ENCODE measurements at places on chromosomes 1 and 21. TPM values are rescaled to one million over a fixed set of nuclear protein-coding genes. Genes with fewer than 3 reads are reported as not detected.

CDK11B gene
- total RNA-seq, result 9.4 TPM

DNA sequence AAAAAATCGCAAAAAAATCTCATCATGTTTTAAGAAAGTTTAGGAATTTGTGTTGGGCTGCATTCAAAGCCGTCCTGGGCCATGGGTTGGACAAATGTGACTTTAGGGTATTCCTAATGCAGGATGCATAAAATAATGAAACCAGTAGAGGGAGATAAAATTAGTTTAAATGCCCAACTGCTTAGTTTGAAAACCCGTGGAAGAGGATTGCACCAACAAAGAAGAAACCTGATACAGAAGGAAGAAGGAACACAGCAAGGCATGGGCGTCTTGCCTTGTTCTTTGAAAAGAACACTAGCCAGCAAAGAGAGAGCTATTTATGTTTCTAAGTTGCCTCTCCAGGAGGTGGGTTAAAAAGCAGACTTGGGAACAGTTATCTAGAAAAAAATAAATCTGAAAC is 37.9 kb downstream of the WDR3 start:
- H3K27me3 ChIP-seq, result no peaks in the 10 kb centered on the region
- peaks cover 5% of the 10 kb centered on the region for H3K36me3 ChIP-seq
- peaks cover 5% of the 10 kb centered on the region for H3K4me1 ChIP-seq

GRCh38 chr1:53629101-53629691 is 109.8 kb downstream of the GLIS1 start:
- H3K27me3 ChIP-seq, result peaks cover 8% of the 10 kb centered on the region
- H3K4me3 ChIP-seq, result no peak overlapping the region
- no peak overlapping the region for H3K27ac ChIP-seq
- DNase-seq, result peak; percentile 9
- H3K36me3 ChIP-seq, result no peaks in the 10 kb centered on the region

GRCh38 chr21:20970691-20971090 is 27.5 kb upstream of the NCAM2 start:
- H3K4me3 ChIP-seq, result no peak overlapping the region
- peak; percentile 57 for DNase-seq
- no peaks in the 10 kb centered on the region for H3K4me1 ChIP-seq
- H3K27ac ChIP-seq, result no peak overlapping the region
- no peaks in the 10 kb centered on the region for H3K27me3 ChIP-seq
- no peaks in the 10 kb centered on the region for H3K36me3 ChIP-seq

DNA sequence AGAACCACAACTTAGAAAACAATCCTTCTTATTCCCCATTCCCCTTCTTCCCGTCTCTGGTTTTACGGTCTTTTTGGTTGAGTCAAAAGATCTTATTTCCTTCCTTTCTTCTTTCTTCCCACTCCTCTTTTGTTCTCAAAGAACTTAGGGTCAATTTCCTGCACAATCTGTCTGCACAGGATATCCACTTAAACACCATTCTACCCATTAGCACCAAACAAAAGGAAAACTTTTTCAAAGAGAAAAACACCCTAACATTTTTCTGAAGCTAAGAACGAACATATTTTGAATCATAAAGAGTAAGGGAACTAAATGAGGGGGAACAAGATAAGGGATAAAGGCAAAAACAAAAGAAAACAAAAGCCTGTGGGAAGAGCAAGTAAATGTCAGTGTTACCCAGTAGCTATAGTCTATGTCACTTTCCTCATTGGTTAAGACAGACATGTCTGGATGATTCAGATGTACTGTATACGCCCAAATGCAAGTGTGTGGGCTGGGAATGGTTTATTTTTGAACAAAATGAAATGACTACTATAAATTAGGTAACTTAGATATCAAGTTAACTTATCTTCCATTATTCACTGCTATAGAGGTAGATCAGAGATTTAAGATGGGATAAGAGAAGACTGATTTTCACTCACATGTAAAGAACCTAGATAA is 59.9 kb downstream of the TOR3A start:
- H3K27me3 ChIP-seq, result no peaks in the 10 kb centered on the region
- peak overlapping the region; percentile 69 for H3K27ac ChIP-seq
- H3K4me3 ChIP-seq, result no peak overlapping the region
- peaks cover 3% of the 10 kb centered on the region for H3K4me1 ChIP-seq

DNA sequence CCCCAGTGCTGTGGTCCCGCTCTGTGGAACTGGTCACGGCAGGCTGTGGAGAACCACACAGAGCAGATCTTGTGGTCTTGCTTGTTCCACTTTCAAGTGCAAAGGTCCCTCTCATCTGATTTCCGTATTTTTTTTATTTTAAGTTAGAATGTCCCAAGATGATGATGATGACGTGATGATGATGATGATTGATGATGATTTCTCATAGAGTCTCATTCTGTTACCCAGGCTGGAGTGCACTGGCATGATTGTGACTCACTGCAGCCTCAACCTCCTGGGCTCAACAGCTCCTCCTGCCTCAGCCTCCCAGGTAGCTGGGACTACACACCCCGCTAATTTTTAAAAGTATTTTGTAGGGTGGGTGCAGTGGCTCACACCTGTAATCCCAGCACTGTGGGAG is 12.2 kb downstream of the EVA1C start:
- no peak overlapping the region for H3K4me3 ChIP-seq
- H3K4me1 ChIP-seq, result no peaks in the 10 kb centered on the region
- DNase-seq, result no peak
- H3K27me3 ChIP-seq, result no peaks in the 10 kb centered on the region
- no peaks in the 10 kb centered on the region for H3K36me3 ChIP-seq

DNA sequence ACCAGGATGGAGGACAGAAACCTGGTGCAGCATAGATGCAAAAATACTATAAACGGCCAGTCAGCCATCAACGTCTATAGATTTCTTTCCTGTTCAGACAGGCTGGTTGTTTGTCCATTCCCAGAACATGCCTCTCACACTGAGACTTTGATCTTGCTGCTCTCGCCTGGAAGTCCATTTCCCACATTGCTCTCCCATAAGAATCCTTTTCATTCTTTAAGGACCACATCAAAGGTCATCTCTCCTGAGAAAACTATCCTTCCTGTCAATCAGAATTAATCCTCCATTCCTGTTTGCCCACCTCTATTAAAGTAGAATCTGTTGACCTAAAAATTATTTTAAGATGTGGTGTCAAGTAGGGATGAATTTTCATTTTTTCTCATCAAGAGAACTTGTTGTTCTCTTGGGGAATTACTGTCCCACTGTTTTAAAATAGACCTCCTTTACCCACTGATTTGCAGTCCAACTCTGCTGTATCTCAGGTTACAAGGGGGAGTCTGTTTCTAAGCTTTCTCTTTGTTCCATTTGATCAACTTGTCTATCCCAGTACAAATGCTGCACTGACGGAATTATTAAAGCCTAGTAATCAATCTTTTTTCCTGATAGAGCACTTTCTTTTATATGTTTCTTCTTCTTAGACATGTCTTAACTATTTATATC is 172.7 kb downstream of the PATJ start:
- H3K4me3 ChIP-seq, result no peak overlapping the region
- H3K27ac ChIP-seq, result no peak overlapping the region
- DNase-seq, result no peak
- H3K27me3 ChIP-seq, result no peaks in the 10 kb centered on the region

GRCh38 chr1:98147280-98147679 is 226.4 kb upstream of the DPYD start:
- DNase-seq, result no peak
- no peaks in the 10 kb centered on the region for H3K36me3 ChIP-seq
- H3K27ac ChIP-seq, result no peak overlapping the region
- H3K4me3 ChIP-seq, result no peak overlapping the region
- no peaks in the 10 kb centered on the region for H3K27me3 ChIP-seq

Measured in muscle of leg (tissue), 16 donors.